ENCODE measurements at places on chromosomes 4 and X.

DNA sequence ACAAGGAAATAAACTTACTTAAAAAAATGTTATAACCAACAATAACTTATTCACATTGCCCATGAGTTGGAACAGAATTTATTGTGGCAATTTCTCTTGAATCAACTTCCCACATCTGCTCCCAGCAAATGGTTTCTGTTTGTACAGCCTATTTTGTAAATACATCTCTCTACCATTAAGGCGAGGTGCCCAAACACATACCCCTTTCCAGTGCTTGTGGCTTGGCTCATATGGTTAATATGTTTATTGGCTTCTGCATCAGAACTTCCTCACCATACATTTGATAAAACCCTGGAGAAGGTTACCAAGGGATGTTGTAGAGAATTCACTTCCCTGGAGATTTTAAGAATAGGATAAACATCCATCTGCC, 207.1 kb downstream of the SOWAHB start:
- no peak for DNase-seq

- no peak for DNase-seq
These were observed 114.7 kb downstream of the MXRA5 start for GRCh38 chrX:3231766-3232165.

DNA sequence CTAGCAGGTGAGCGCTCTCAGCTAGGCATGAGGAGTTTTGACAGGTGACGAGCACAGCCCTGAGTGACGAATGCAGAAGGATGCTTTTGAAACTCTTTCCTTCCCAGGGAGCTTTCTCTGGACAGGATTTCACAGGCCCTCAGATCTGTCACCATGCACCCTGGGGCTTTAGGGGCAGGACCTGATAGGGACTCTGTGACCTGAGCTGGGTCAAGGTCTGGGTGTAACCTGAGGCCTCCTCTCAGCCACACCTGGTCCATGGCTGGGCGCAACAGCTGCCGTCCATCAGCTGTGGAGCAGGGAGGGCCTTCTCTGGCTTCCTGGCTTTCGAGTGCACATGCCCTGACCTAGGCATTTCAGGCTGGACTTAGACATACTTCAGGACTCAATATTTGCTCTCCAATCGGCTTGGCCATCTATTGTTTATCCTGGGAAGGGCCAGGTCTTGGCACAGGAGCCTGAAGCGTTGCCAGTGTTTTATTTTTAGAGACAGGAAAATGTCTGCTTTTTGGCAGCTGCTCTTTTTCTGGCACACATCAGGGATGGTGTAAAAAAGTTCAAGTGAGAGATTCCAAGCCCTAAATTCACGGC, 56.4 kb downstream of the C4orf51 start:
- no peak for DNase-seq

DNA sequence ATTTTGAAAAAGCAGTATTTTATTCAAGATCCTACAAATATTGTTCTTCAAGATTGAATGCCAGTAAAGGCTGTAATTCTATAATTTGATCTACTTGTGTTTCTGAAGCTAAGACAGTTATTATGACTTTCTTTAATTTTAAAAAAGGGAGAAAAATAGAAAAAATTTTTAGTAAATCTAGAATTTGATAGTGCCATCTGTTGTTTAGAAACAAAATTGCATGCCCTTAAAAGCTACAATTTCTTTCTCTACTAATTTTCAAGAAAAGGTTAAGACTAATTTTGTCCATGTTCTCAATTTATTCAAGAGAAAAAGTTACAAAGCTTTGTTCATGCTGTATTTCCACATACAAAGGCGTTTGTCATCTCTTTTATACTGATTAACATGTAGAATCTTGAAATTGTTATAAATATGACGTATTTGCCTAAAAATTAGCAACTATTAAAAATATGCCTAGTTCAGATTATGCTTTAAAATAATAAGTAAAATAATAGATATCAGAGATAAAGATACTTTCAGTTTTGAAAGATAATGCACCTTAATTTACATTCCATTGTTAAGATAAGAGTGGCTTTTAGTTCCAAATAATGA, 25.6 kb upstream of the MMRN1 start:
- DNase-seq, result no peak

- DNase-seq, result no peak
These were observed 12.6 kb downstream of the GRIPAP1 start for GRCh38 chrX:48989483-48989882.

DNA sequence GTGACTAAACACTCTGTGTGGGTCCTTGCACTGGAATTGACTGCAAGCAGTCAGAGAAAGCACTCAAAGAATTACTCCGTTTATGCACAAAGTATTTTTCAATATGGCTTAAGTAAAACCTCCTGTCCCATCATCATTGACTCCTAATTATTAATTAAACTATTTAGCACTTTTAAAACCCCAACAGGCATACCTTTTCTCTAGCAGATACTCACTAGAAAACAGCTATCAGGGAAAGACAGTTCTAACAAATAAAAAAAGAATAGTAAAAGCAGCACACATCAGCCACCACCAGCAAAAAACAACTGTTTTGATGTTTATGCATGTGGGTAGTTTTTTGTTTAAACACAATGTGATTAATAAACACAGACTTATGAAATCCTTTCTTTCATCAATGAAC, 66.2 kb upstream of the GYPA start:
- no peak for DNase-seq

GRCh38 chrX:109840585-109840984, 107.5 kb upstream of the ACSL4 start:
- peak; percentile 69 for DNase-seq

- DNase-seq, result no peak
These were observed 565.0 kb downstream of the TRIML1 start for GRCh38 chr4:188704288-188704687.

GRCh38 chr4:85474818-85475630, at the start of gene ARHGAP24:
Gene ARHGAP24 (plus strand): TSS chr4:85475150.
- peak; percentile 85 for DNase-seq

DNA sequence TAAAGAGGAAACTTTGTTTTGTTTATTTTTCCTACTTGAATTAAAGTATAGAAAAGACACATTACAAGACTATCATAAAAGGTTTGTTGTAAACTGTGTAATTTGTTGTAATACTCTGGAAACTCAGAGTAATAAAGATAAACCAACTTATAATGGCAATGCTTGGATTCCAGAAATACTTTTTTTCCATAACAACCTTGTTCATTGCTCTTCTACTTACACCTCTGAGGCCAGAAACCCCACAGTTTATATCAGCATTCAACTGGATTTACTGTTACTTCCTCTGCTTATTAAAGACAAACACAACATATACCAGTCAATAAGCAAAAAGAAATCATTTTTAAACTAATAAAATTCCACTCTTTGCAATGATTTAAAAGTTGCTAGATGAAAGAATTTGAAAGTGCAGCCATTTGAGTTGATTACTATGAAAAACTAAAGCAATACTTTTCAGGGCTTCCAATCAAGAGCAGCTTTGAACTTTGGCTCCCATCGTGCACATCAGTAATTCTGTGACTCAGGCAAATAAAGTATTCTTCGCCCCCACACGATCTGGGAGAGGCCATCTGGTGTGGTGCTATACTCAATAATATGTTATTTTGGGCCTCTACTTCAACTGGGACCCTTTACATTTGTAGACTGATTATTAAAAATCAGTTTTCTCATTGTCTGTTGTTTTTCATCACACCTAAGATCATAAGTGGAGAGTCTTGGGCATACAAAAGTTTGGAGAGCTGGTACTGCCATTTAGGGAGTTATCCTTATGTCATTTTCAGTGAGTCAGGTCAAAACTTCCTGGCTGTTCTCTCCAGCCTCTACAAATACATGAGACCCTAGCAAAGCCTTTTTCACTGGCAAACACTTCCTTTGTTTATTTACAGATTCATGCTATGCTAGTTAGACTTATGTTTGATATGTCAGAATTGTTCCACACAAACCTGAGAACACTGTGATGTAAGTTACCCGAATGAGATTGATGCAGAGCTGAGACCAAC, 20.5 kb downstream of the DDIT4L start:
- DNase-seq, result no peak

DNA sequence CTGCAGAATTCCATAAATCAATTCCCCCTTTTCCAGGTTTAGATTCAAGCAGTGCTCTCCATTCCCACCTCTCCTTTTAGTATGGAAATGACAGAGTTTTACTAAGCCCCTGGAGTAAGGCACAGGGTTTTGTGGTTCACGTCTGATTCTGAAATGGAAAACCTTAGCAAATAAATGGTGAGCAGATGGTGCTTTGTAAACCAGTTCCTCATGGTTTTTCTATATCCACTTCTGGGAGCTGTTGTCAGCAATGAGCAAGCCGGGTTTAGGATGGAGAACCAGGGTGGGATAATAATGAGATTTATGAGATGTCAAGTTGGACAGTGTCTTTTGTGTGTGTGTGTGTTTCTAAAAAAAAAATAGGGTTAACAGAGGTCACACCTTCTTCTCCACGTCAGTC, 113.8 kb upstream of the RBPJ start:
- no peak for DNase-seq

- no peak for DNase-seq
These were observed 73.8 kb downstream of the TACR3 start for GRCh38 chr4:103645991-103646390.

DNA sequence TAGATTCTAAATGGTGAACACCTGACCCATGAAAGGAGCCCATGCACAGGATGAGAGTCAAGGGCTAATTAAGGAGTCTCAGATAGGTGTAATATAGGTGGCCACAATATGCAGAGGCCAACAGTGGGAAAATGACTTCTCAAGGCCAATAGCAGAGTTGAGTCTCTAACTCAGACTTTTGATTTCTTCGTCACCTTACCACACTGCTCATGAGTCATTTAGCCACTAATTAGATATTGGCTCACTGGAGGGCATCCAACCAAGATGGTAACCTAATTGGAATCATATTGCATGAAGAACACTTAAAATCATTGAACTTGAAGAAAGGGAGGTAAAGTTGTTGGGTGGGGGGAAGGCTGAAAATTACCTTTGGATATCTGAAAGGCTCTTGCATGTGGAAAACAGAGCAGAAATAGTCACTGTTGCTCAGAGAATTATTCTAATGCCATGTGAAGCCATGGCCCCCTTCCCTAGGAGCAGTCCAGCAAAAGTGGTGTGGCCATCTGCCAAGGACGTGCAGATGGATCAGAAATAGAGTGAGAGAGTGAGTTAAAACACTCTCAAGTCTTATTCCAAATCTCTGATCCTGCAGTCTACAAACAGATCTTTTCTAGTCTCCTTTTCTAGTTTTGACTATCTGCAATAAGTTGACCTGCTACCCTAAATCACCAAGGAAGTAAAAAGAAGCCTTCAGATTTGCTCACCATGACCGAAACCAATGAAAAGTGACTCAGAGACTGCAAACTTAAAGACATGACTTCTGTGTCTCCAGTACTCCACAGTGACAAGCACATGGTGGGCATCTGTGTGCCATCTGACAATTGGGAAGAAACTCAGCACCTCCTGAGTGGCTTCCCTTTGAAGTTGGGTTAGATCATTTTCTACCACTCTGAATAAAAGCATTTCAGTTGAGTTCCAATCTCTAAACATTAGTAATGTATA, 93.9 kb upstream of the C1QTNF7 start:
- DNase-seq, result no peak

DNA sequence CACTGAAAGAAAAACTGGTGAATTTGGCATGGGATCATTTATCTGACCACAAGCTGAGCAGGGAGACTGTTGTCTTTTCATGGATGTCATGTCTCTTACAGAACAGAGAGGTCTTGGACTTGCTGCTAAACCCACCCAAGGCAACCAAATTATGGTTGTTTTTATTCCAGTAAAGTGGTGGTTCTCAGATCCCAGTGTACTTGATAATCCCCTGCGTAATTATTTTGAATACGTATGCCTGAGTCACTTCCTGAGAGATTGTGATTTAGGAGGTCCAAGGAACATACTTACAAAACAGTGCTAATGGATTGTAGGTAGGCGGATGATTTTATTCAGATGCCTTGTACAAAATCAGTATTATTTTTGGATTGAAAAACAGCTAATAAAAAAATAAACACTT, 585.6 kb downstream of the IL1RAPL1 start:
- DNase-seq, result no peak

All from BJ (cell line).